ENCODE measurements at places on chromosomes 16 and 17. TPM values are rescaled to one million over a fixed set of nuclear protein-coding genes. Genes with fewer than 3 reads are reported as not detected.
A peak's percentile ranks its signal among the peaks of the same experiment; 100 is the strongest.

GRCh38 chr16:48350736-48351135 lies 34.5 kb downstream of the SIAH1 start:
- no peak for DNase-seq

DNA sequence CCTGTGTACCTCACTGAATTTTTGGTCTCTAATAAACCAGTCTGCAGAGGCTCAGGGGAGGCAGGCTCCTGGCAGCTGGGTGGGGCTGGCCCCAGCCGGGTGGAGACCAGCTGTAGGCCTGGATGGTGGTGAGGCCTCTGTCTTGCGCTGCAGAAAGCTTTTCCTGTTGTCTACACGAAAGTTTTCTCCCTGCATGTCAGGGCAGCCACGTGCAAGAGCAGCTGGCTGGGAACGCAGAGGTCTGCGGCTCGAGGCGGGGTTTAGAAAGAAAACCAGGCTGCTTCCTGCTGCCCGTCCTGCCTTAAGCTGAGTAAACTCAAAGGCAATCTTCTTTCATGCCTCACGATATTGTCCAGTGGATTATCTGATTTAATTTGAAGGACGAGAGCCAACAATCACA lies 2.4 kb downstream of the SERPINF1 start:
- peak; percentile 96 for DNase-seq

- DNase-seq = no peak
Measured at GRCh38 chr17:67619555-67619954, 98.2 kb upstream of the NOL11 start.

DNA sequence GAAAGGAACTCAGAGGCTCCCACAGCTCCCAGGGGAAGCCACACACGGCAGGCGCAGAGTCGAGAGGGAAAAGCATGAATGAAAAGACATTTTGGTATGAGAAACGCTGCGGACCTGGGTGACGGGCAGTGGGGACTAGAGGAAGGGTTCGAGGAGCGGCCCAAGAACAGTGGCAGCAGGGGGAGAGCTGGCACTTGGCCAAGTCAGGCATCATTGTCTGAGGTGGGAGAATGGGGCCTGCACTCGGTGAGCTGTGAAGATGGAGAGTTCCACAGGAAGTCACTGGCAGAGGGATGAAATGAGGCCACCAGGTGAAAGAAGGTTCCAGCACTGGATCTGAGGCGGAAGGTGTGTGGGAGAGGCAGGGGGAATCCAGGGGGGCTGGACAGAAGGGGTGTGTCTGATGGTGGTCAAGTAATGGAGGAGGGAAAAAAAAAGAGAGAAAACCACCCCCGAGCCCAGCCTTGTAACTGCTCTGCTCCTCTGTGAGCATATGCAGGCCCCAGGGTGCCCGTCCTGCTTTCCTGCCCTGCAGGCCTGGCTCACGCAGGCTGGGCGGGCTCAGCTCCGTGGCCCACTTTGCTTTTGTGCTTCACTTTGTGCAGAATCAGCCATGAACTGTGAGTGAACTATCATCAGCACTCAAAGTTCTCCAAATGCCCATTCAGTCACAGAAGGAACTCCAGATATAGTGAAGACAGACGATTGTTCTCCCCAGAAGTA lies 31.8 kb downstream of the TMEM204 start:
- no peak for DNase-seq

- peak; percentile 27 for DNase-seq
Measured at GRCh38 chr17:76246080-76247066, 6.1 kb upstream of the RNF157 start.

- peak; percentile 24 for DNase-seq
Measured at GRCh38 chr17:28811651-28812090, 30.9 kb downstream of the FAM222B start.

DNA sequence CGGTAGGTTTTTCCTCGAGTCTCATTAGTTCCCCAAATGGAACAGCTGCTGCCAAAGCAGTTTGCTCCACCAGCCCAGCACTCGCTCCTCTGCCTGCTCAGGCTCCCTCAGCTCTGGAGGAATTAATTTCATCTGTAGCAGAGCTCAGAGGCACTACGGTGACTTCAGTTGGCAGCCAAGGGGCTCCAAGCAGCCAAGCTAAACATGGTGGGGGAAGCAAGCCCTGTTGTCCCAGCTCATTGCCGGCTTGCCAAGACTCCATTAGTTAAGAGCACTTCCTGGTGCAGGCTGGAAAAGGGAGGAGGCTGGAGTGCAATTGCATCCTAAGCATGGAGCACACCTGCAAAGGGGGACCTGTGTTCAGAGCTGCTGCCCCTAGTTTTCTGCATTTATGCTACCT lies 78.7 kb upstream of the GPRC5B start:
- no peak for DNase-seq

DNA sequence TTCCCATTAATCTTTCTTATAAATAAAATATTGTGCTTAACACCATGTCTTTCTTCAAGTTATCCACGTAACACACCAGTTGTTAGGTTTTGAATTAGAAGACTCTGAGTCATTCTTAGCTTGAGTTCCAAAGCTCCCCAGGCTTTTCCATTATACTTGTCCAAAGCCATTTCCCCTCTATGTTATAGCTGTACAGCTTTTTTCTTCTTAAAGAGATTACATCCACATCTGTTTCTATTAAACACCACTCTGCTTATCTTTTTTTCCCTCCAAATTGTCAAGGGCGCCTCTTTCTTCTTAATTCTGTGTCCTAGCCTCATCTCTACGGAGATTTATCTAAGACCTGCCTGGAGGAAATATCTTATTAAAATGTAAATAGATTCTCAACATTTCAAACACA lies 139.4 kb upstream of the CPHXL start:
- no peak for DNase-seq

DNA sequence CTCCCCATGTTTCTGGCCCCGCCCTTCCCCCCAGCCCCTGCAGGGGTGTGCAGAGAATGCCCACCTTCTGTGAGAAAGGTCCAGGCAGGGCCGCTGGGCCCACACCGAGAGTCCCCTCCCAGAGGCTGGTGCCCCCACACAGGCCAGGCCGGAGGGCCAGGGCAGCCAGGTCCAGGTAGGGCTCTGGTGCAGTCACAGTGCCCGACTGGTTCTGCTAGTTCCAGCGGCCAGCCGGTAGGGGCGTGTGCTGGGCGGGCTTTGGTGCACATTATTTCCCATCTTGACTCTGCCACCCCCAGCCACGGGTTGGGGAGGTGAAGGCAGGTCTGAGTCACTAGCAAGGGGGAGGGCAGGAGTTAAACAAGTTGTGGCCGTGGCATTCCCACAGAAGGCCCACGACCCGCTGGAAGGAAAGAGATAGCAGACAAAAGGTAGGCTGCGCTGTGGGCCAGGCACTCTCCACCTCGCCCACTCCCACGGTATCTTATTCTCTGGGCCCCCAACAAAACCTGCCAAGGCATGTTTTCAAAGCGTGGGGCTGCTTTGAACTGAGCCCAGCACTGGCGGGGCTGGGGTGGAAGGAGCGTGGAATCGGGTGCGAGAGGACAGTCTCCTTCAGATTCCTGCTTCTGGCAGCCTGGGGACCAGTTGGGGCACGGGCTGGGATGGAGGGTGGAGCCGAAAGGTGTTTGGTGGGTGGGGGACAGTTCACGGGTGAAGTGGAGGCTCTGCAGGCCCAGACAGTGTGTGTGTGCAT lies 1.9 kb downstream of the EPN3 start:
- no peak for DNase-seq

DNA sequence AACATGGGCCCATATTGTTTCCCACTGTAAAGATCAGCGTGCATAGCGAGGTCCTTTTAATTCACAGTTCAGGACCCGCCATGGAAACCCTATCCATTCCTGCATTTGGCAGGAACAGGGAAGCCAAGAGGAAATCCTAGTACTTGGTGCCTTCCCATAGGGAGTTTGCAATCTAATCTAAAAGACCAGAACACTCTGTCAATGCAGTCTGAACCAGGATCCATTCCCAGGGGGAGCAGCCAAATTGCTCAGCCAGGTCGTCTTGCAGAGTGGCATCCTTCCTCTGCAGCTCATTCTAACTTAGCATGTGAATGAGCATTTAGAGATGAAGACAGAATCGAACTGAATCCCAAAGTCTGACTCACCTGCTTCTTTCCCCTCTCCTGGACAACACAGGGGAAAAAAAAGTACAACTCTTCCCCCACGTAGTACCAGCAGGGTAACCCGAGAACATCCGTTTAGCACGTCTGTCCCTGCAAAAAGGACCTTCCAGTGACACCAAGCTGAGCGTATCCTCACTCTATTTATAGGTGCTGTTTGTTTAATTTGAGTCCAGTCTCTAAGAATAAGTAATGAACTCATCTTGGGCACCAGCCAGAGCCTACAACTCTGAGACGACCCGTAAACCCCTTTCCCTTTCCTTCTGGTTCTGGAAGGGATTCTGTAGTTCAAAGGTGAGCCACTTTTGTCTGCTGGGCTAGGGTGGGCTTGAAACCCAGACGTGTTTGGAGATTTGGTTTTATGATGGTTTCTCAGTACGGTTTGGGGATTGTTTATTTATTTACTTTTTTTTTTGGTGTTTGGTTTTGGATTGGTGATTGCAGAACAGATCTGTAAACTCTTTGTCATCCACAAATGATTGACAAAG lies 74.5 kb downstream of the ERCC4 start:
- DNase-seq = no peak

GRCh38 chr16:68834550-68834949 lies 8.8 kb upstream of the TANGO6 start:
- DNase-seq = no peak

- DNase-seq = no peak
Measured at GRCh38 chr16:57096793-57097192, 4.4 kb downstream of the CPNE2 start.

CCL7 gene
- not detected for total RNA-seq

HES7 gene
- not detected for total RNA-seq

CD300LB gene
- not detected for total RNA-seq

PRSS36 gene
- 3.8 TPM for total RNA-seq

KRTAP4-12 gene
- total RNA-seq = not detected

ZNF232 gene
- total RNA-seq = 6.4 TPM

STH gene
- not detected for total RNA-seq
